PC-9 (cell line): ENCODE measurements at places on chromosomes 5 and 9.

GRCh38 chr5:159923008-159923407, 6.7 kb downstream of the ADRA1B start:
- peaks cover 41% of the 10 kb centered on the region for H3K4me1 ChIP-seq
- DNase-seq = no peak
- H3K27ac ChIP-seq = no peak overlapping the region
- no peaks in the 10 kb centered on the region for H3K36me3 ChIP-seq
- no peaks in the 10 kb centered on the region for H3K27me3 ChIP-seq

- no peak overlapping the region for H3K4me3 ChIP-seq
- H3K27me3 ChIP-seq = no peaks in the 10 kb centered on the region
- no peaks in the 10 kb centered on the region for H3K36me3 ChIP-seq
- no peak overlapping the region for H3K27ac ChIP-seq
Observed at GRCh38 chr9:93675336-93676150, 99.2 kb downstream of the PHF2 start.

DNA sequence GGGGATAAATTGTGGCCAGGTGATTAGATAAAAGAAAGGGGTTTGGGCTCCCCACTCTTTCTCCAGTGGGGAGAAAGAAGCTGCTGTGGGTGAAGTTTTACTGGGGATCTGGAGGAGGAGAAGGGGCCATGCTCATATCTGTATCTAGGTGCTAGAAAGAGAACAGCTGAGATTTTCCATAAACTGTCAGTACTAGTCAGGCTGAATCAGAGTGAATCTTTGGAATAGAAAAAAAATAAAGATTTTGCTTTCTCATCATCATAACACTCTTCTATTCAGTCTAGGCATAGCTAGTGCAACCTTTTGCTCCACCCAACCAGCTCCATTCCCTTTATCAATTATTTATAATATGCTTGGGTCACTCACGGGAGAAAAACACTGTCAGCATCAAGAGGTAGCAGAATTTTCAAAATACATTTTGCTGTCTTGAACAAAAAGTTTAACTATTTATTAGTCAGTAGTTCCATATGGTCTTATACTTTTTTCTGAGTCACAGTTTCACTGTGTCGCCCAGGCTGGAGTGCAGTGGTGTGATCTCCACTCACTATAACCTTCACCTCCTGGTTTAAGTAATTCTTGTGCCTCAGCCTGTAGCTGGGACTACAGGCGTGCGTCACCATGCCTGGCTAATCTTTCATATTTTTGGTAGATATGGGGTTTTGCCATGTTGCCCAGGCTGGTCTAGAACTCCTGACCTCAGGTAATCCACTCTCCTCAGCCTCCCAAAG, 21.3 kb upstream of the ERMP1 start:
- H3K27ac ChIP-seq = no peak overlapping the region
- no peak for DNase-seq
- H3K4me1 ChIP-seq = peaks cover 38% of the 10 kb centered on the region

DNA sequence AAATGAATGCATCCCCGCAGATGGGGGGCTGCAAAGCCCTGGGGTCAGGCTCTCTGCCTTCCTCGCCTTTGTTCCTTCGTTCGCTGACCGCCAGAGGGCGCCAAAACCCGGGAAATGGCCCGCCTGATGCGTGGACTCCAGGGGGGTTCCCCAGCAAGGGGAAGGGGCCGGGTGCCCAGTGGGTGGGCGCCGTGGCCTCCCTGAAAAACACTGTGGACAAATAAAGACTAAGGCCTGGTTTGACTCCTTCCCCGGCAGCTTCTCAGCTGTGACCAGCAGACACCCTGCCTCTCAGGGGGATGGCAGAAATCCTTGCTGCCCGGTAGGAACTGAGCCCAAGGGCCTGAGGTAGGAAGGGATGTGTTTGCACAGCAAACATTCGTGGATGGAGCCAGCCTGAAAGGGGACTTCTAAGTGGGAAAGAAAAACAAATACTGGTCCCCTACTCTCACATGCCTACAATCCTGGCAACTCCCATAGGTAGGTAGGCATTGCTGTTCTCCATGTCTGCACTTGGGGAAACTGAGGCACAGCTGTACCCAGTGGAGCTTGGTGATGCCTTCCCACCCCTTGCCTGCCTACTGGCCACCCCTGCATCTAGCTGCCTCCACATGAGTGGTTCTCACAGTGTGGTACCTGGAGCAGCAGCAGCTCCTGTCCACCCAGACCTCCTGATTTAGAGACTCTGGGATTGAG, 57.7 kb downstream of the DUSP1 start:
- H3K27ac ChIP-seq = no peak overlapping the region
- DNase-seq = no peak
- H3K27me3 ChIP-seq = no peaks in the 10 kb centered on the region
- no peak overlapping the region for H3K4me3 ChIP-seq
- H3K36me3 ChIP-seq = no peaks in the 10 kb centered on the region
